Stimulated activated effector memory CD8-positive, alpha-beta T cell treated with anti-CD3 and anti-CD28 coated beads, Interleukin-12 subunit alpha, Interleukin-12 subunit beta, amount 100 ng/mL, for 72 hours (primary cell): ENCODE measurements at places on chromosomes 2 and 18.

GRCh38 chr18:62702259-62702658, 13.1 kb upstream of the PHLPP1 start:
- DNase-seq = no peak

DNA sequence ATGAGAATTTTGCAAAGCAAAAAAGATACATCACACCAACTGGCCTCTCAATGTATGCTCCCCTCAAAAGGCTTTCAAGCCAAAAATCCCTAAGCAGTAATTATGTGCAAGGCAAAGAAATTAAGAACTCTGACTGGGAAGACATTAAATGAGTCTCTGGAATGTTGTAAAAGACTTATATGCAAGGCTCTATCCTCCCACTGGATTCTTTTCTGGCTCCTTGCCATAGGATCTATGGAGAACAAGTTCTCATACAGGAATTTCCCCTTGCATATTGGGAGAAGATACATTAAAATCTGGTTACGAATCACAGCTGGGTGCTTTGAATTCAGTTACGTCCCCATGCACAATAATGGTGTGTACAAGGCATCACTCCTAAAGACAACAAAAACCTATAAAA, 73.4 kb upstream of the ATL2 start:
- DNase-seq = no peak

DNA sequence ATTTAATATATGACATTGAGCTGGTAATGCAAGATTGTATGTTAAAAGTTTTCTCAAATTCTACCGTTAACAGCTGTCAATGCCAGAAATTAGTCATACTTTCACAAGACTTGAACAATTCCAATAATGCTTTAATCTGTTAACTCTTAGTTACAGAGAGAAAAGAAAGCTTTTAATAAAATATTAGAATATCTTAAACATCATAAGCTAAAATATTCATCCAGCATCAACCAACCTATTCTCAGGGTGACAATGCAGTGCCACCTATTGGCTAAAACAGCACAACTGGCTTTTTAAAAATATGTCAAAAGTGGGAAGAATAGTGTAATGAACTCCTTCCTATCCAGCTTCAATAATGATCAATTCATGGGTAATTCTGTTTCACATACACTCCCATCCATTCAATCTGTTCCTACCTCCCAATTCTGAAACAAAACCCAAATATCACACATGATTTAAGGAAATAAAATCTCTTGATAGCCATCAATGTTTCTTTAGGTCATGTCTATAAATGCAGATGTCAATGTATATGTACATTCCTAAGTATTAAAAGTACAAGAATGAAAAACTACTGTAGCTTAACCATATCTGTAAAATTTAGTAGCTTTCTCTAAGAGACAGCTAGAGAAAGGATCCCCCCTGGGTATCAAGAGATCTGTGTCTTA, 79.8 kb upstream of the CCDC141 start:
- no peak for DNase-seq

GRCh38 chr2:73975731-73976130, 9.0 kb upstream of the TET3 start:
- no peak for DNase-seq
